ENCODE measurements at places on chromosomes 1 and 21.

DNA sequence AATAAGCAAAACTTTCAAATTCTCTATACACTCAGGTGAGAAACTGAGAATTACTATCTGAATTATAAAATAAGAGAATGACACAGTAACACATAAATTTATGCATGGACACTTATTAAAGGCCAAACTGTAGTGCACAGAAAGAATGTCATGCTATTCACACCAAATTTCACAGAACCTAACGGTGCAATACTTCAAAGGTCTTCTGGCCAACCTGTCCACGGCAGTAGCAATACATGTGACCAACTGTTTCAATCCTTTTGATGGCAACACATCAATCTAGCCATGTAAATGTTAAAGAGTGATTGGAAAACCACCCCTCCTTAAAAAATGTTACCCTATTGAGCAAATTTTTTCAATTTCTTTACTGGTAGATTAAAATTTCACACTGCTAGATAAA lies 10.4 kb downstream of the GATAD2B start:
- DNase-seq, result no peak

DNA sequence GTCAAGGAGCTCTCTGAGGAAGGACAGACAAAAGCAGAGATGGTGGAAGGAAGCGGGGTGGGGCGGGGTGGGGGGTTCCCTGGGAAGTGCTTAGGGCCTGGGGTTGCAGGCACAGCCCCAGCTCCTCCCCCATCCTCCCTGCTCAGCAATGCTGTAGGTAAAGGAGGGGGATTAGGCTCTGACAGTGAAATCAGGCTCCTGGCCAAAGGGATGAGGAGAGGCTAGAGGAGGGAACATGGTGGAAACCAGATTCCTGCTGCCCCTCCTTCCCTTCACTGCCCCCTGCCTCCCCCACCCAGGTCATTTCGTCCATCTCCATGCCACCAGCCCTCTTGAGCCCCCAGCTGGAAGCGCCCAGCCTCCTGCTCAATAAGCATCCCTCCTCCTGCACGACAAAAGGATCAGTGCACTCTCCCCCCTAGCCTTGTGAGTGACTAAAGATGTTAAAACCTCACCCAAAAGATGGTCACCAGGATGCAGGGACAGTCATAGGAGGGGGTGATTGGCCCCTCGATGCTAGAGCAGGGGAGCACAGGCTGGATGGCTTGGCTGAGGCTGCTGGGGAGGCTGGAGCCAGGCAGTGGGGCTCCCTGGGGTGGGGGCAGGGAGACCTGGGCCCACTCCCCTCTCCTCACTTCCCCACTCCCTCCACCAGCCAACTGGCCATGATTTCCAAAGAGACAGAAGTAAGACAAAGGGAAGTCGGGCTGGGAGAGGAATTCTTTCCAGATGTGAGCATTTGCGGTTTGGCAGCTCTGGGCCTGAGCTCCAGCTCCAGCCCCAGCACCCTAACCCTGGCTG lies 2.2 kb upstream of the CRABP2 start:
- no peak for DNase-seq

GRCh38 chr1:156813750-156814570 lies 2.7 kb downstream of the SH2D2A start:
- DNase-seq, result no peak

GRCh38 chr1:174839211-174839610 lies 160.5 kb upstream of the CACYBP start:
- DNase-seq, result no peak

GRCh38 chr1:121517586-121518230 lies 332.9 kb downstream of the SRGAP2C start:
- DNase-seq, result no peak

- DNase-seq, result no peak
Observed at GRCh38 chr1:167926486-167926997, 9.9 kb upstream of the DCAF6 start.

DNA sequence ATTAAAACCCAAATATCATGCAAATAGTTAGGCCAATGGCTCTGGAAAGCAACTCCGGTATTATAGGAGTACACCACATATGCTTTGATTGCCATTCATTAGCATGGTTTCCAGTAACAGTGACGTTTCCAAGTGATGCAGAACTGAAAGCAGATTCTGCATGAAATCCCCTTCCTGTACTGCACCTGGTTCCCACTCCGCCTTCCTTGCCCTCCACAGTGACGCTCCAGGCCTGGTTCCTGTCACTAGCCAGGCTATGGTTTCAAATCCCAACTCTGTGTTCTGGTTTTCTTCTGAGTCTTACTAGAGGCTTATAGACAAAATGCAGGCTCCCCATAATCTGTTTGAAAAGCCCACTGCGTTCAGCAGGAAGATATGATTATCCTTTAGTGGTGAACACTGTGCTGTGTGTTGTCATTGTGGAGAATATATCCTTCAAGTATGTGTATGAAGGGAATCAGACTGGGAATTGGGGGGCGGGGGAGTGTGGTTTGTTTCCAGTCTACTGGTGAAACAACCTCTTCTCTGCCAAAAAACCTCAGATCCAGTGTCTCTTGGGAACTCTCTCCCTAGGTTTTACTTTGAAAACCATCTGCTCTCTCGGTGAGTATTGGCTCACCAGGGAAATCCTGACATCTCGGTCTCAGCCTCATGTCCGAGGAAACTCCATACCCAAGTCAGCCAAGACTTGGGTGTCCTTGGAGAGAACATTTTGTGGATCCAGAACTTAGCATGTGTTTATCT lies 78.7 kb downstream of the TYW3 start:
- no peak for DNase-seq

DNA sequence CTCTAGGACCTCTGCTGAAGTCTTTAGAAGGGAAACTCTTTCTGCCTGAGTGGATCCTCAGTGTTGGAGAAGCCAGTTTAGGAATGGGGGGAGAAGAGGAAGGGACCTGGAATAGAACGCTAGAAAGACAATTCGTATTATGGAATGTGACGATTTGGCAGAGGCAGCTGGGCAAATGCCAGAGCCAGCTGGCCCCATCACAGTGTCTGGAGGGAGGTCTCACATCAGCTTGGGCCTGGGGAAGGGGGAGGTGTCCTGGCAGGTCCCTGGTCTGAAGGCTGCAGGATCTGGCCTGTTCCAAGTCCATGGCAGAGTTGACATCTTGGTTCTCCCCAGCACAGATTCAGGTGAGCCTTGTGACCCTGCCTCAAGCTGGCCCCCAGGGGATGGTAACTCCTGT lies 11.3 kb downstream of the TMCC2 start:
- DNase-seq, result no peak

DNA sequence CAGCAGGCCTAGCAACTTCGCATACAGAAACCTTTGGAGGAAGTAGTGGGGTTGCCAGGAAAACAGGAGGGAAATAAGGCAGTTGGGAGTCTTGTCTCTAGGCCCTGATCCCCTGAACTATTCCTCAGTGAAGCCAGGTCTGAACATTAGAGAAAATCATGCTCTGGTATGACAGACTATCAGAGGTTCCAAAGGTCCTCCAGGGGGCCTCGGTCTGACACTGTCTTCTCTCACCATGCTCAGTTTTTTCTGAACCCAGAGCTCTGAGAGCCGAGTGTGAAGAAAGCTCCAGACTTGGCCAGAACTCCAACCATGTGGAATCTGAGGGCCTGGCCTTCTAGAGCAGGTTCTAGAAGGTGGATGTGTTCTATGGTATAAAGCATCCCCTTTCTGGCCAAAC lies 4.0 kb downstream of the TOMM40L start:
- no peak for DNase-seq

DNA sequence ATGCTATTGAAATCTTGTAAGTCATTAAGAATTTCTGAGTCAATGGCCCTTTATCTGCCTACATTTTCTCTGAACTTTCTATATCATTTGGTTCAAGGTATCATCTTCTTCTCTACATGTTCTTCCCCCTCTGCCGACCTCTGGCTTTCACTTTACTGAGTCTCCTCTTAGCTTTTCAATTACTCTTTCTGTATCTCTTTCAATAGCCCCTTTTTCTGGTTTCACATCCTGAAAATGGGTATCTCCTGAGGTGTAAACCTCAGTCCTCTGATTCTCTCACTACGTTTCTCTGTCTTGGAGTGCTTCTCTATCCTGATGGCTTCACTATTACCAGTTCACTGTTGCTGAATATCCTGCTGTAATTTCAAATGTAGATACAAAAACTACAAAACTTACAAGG lies 98.9 kb downstream of the LYST start:
- DNase-seq, result no peak

GRCh38 chr1:212152869-212153268 lies 117.3 kb downstream of the DTL start:
- no peak for DNase-seq

DNA sequence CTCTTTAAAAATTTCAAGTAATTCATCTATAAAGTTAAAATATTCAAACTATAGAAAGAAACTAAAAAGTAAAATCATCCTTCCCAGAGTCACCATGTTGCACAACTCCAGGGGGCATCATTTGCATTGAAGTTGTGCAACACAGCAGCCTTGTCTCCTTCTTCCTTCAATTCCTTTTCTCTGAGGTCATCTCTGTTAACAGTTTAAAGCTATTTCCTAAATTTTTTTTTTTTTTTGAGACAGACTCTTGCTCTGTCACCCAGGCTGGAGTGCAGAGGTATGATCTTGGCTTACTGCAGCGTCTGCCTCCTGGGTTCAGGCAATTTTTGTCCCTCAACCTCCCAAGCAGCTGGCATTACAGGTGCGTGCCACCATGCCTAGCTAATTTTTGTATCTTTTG lies 7.1 kb downstream of the RHBG start:
- DNase-seq, result no peak

GRCh38 chr1:40723196-40723955 lies 31.9 kb downstream of the NFYC start:
- no peak for DNase-seq

GRCh38 chr1:65254320-65255034 lies 54.9 kb upstream of the DNAJC6 start:
- DNase-seq, result no peak

DNA sequence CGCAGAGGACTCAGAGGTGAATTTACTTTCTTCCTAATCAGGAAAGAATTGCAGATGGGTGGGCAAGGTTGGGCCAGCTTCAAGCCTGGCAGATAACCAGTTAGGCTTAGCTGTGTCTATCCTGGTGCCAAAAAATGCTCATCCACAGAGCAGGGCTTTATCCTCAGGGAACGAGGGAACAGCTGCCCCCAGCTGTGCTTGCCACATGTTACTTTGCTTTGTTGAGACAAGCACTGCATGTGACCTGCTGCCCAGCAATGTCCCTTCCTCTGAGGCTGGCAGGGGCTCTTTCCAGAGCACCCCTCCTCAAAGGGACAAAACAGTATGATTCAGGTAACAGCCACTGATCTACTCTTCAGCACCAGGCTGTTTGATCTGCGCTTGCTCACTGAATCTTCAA lies 505.1 kb upstream of the USP24 start:
- no peak for DNase-seq

- DNase-seq, result no peak
Observed at GRCh38 chr21:14886001-14886400, 178.8 kb downstream of the NRIP1 start.

- DNase-seq, result peak; percentile 27
Observed at GRCh38 chr1:2526824-2527555, 594 bp upstream of the PANK4 start.

DNA sequence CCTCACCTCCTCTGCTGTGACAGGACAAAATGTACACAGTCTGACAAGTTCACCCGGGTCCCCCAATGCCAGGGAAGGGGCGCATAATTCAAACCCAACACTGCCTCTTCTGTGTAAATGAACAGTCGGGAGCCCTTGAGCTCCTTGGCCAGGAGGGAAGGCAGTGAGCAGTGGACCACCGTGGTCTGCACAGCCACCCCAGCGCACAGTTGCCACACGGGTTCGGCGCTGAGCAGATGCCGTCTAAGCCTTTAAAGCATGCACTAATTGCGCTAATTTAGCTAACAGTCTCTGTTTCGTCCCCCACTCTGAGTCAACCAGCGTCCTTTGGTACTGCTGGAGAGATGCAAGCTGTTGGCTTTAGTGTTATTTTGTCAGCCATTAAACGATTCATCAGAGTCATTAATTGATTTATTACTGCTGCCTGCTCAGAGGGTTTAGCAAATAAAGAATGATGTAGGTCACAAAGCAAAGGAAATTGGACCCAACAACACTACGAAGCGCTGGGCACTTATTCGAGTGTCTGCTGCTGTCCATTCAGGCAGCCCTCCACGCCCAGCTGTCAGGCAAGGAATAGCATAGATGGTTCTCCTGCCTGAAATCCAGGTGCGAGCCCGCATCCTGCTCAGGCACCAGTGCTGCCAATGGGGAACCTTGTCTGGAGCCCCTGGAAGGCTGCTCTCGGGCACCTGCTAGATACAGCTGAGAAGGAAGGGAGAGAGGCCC lies 91.5 kb downstream of the MRPL37 start:
- no peak for DNase-seq

GRCh38 chr1:161076410-161076809 lies 6.7 kb upstream of the ARHGAP30 start:
- no peak for DNase-seq

DNA sequence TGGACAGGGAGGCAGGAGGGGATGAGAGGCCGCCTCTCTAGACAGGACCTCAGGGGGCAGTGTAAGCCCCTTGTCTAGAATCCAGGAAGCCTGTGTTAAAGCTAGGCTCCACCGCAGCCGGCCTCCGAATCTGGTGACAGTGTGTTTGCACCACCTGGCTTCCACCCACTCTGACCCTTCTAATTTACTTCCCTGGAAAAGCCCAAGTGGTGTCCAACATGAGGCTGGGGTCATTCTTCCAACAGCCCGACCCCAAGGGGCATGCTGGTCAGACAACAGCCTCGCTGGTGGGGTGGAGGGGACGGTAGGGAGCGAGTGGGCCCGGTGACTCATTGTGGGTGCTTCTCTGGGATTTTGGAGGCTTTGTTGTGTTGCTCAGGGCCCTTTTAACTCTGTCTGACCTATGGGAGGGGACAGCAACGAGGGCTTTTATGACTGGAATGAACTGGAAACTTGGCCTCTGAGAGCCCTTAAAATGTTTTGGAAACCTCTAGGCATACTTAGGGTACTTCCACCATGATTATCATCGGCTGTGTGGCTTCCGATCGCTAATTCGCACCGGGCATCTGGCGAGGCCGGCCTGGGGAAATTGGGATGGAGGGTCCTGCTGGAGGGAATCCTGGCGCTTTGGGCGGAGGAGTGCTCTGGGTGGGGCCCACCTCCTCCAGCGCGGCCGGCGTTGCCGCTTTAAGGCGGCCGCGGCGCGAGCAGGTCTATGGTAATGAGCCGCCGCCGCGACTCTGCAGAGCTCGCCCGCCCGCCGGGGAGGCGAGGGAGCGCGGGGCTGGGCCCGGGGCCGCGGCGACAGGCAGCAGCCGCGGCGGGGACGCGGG lies at the start of gene CELSR2:
TSS of gene CELSR2 (plus strand) at position 743 of the 833 bp plus-strand sequence. CDS start 541 bp downstream, outside the sequence.
- peak; percentile 15 for DNase-seq

DNA sequence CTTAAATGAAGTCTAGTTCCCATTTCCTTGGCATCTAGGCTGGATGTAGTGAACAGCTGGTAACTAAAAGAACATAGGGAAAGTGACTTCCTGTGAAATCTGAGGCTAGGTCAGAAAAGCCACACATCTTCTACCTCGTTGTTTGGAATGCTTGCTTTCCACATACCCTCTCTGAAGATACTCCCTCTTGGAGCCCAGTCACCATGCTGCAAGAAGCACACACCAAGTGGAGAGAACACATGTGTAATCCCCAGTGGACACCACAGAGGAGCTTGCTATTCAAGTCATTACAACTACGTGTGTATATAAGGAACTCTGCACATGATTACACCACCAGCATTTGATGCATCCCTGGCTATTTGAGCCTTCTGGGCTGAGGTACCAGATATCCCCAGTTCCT lies 125.9 kb downstream of the RGS21 start:
- DNase-seq, result no peak

- DNase-seq, result no peak
Observed at GRCh38 chr1:117561551-117561950, 44.3 kb upstream of the TENT5C start.

- no peak for DNase-seq
Observed at GRCh38 chr1:54982739-54983138, 2.3 kb downstream of the TMEM61 start.
